MV-4-11 (cell line): ENCODE measurements at places on chromosomes 5 and 9.

DNA sequence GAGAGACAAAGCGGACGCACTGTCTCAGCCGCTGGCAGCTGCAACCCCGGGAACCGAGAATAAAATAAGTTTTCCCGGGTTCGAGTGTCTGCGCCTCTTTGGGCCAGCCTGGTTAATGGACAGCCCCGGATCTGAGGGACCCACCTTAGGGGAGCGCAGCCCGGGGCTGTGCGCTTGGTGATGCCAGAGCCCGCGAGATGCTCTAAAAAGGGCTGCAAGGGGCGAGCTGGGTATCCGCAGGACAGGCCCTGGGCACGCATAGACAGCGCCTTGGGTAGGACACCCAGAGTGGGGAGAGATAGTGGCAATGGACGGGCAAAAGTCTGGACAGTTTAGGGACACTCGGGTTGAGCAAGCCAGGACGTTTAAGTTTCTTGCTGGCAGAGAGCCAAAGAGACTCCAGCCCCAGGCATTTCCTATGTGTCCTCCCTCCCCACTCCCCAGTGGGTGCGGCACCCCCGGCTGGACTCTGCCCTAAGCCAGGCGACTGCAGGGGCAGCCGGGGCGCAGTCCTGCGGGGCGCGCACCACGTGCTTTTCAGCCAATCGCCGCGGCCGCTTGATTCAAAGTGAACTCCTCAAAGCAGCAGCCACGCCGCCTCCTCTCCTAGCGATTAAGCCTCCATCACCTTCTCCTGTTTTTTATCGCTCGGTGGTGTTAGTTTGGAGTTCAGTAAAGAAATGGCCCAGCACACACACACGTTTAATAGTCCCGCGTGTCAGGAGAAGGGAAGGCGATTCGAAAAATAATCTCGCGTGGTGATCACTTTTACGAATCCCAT, 616 bp upstream of the ENC1 start:
- peak; percentile 65 for DNase-seq

DNA sequence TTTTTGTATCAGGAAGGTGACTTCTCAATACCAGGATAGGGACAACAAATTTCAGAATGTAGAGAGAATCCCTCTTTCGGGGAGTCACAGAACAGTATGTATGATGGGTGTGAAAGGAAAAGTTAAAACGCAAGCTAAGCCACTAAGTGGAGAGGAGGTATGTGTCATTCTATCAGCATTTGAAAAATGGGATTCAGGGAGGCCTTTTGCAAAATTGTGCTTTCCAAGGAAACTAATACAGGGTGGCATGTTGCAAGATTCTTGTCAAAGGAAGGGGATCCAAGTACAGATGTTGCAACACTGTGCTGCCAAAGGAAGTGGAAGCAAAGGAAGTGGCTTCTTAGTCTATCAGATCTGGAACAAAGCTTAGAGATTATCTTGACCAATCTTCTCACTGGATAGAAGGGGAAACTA, 12.6 kb upstream of the TNIP1 start:
- peak; percentile 94 for DNase-seq

DNA sequence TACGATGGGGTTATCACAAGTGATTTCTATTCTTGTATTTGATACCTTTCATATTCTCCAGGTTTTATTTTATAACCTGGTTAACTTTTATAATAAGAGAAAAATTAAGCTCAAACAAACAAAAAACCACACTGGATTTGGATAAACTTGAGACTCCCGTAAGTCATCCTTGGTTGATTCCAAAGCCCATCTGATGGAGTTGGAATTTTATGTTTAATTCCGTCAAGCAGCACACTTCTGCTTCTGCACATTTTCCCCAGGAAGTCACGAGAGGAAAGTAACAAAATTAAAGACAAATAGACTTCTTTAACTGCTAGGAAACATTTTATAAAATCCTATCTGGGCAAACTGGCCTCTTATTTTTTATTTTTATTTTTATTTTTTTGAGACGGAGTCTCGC, 207.9 kb downstream of the NXNL2 start:
- no peak for DNase-seq

GRCh38 chr5:170420806-170421412, 31.7 kb upstream of the KCNMB1 start:
- DNase-seq = peak; percentile 65

GRCh38 chr9:123251741-123252140, 16.6 kb downstream of the STRBP start:
- DNase-seq = no peak

GRCh38 chr5:126398791-126399190, 24.4 kb upstream of the GRAMD2B start:
- DNase-seq = no peak

DNA sequence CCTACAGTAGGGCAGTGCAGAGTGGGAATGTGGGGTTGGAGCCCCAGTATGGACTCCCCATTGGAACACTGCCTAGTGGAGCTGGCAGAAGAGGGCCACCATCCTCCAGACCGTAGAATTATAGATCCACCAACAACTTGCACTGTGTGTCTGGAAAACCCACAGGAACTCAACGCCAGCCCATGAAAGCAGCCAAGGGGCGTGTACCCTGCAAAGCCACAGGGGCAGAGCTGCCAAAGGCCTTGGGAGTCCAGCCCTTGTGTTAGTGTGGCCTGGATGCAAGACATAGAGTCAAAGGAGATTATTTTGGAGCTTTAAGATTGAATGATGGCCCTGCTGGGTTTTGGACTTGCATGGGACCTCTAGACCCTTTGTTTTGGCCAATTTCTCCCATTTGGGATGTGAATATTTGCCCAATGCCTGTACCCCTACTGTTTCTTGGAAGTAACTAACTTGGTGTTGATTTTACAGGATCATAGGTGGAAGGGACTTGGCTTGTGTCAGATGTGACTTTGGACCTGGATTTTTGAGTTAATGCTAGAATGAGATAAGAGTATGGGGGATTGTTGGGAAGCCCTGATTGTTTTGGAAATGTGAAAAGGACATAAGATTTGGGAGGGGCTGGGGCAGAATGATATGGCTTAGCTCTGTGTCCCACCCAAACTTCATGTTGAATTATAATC, 266.8 kb downstream of the SEMA5A start:
- no peak for DNase-seq

DNA sequence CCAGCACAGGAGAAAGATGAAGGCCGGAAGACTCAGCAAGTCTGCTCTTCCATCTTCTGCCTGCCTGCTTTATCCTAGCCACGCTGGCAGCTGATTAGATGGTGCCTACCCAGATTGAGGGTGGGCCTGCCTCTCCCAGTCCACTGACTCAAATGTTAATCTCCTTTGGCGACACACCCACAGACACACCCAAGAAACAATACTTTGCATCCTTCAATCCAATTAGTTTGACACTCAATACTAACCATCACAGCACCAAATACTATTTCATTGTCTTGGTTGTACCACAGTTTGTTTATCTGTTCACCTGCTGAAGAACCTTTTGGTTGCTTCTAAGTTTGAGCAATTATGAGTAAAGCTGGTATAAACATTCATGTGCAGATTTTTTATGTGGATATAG, 23.7 kb downstream of the SMIM32 start:
- no peak for DNase-seq

GRCh38 chr9:24286761-24287160, 258.9 kb downstream of the IZUMO3 start:
- no peak for DNase-seq

DNA sequence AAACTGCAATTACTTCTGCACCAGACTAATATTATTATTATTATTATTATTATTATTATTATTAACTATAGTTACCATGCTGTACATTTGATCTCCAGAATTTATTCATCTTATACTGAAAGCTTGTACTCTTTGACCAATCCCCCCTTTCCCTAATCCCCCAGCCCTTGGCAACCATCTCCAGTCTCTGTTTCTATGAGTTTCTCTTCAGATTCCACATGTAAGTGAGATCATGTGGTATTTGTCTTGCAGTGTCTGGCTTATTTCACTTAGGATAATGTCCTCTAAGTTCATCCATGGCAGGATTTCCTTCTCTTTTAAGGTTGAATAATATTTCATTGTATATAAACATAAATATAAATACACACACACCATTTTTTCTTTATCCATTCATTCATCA, 287.0 kb upstream of the DAB2 start:
- DNase-seq = no peak

DNA sequence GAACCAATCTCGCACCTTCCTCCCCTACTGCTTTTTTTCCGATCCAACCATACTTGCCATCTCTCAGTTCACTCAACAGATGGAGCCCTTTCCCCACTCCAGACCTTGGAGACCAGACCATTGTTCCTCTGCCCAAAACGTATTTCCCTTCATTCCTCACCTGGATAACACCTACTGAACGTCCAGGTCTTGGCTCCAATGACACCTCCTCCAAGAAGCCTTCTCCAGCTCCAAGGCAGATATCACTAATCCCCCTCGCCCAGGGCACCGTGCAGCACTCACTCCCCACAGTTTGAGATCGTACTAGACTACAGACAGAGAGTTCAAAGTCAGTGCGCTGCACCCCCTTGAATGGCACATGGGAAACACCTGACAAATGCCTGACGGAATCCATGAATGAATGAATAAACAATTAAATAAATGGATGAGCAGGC, 47.1 kb upstream of the AKNA start:
- peak; percentile 13 for DNase-seq

GRCh38 chr5:88805151-88805784, 77.7 kb downstream of the MEF2C start:
- DNase-seq = no peak

GRCh38 chr5:19866090-19866450, 121.9 kb downstream of the CDH18 start:
- DNase-seq = no peak

GRCh38 chr5:63400079-63400478, 562.2 kb downstream of the HTR1A start:
- no peak for DNase-seq

DNA sequence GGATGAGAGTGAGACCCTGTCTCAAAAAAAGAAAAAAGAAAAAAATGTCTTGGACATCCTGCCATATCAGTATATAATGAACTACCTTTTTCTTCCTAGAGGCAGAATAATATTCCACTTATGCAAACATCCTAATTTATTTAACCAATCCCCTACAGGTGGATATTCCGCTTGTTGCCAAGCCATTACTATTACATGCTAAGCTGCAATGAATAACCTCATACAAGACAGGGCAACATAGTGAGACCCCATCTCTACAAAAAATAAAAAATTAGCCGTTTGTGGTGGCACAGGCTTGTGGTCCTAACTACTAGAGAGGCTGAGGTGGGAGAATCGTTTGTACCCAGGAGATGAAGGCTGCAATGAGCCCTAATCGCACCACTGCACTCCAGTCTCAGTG, 1.7 kb upstream of the AFF4 start:
- no peak for DNase-seq

GRCh38 chr5:89473196-89473595, 590.2 kb upstream of the MEF2C start:
- no peak for DNase-seq

DNA sequence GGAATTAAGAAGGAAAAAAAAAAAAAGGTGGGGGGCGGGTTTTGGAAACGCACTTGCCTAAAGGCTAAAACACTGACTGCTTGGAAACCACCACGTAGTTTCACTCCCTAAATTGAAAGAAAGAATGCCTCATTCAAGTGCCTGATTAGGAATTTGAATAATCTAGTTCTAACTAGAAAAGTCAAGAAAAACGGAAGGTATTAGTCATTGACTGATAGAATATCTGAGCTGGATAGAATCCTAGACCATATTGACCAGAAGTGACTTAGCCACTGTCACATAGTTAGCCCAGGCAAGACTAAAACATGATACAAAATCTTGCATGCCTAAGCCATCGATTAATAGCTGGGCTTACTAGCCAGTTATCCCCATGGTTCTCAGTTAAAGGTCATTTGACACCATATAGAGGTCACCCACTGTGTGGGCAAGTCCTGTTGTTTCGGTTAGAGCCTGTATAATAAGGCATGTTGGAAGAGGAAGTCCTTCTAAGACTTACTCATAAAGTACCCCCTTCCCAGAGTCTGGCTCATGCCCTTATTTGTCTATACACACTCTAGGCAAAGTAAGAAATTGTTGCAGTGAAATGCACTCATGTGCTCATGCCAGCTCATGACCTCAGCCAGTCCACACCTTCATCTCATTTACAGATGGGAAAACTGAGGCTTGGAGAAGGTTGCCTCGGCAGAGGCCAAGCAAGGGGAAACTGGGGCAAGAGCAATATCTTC, 40.2 kb downstream of the SH3RF2 start:
- peak; percentile 86 for DNase-seq

DNA sequence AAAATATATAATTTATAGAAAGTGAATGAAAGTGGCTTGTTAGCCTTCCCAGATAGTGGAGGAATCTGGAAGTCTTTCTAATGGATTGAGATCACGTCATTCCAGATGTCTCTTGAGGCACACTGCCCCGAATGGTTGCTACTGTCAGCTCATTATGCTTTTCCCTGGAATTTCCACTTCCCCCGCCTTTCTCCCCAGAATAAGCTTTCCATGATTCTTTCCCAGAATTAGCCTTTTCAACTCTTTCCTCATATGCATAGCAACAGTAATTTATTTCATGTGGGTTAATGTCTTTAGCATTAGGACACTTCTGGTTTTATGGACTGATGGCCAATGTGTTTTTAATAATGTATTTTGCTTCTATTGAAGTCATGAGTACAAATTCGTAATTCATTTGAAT, 81.5 kb downstream of the PALM2AKAP2 start:
- no peak for DNase-seq

- DNase-seq = no peak
Observed at GRCh38 chr9:94945197-94946144, 219.0 kb downstream of the AOPEP start.

- no peak for DNase-seq
Observed at GRCh38 chr5:56518820-56519219, 285.7 kb upstream of the ANKRD55 start.

DNA sequence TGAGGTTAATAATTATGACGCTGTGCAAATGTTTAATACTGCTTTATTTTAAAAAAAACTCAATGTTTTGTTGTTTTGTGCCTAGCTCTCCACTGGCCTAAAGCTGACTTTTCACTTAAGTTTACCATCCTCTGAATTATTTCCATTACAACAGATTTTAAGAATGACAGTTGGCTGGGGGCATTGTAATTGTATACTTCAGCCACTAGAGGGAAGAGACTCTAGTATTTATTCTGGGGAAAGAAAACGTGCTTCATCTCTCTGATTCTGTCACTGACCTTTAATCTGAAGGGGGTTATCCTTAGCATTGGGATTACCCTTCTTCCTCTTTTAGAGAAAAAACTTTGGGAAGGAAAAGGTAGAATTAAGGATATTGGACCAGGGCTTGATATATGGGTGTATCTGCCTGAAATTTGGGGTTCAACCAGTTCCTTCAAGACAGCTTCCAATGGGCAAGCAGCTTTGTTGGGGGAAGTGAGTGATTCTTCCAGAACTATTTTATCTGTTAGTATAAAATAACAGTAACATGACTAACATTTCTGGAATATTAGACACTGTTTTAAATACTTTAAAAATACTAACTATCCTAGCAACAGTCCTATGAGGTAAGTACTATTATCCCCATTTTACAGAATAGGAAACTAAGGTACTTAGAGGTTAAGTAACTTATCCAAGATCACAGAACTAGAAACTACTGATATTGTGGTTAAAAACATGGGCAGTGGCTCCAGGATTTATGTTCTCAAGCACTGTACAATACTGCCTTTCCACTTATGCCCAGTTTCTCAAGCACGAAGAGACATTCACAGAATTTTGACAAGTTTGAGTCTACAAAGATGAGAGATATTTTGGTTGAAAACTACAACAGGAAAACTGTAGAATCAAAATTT, 208.4 kb downstream of the CD180 start:
- peak; percentile 22 for DNase-seq

GRCh38 chr9:83030391-83031107, 32.4 kb downstream of the RASEF start:
- DNase-seq = no peak

- DNase-seq = no peak
Observed at GRCh38 chr5:59559847-59560246, 333.7 kb downstream of the PDE4D start.

- no peak for DNase-seq
Observed at GRCh38 chr9:27470291-27470856, 53.7 kb upstream of the IFNK start.
